MG63 (cell line): ENCODE measurements at places on chromosomes 1 and 21. TPM values are rescaled to one million over a fixed set of nuclear protein-coding genes. Genes with fewer than 3 reads are reported as not detected.

The PLA2G2C gene
- not detected in 2 replicates for total RNA-seq

GRCh38 chr1:116404699-116405098, 31.7 kb downstream of the ATP1A1 start:
- no peak for DNase-seq

GRCh38 chr1:46180082-46180616, 3.9 kb upstream of the P3R3URF start:
- no peak for DNase-seq

- DNase-seq: no peak
These were observed 15.9 kb downstream of the MCM3AP start for GRCh38 chr21:46269466-46269865.
